Stimulated activated CD4-positive, alpha-beta T cell treated with anti-CD3 and anti-CD28 coated beads, Interleukin-4, amount 100 ng/mL, for 1 hour (primary cell): ENCODE measurements at places on chromosomes 16 and 17.
A peak's percentile ranks its signal among the peaks of the same experiment; 100 is the strongest.

- no peak for DNase-seq
These were observed 22.4 kb downstream of the UNK start for GRCh38 chr17:75806822-75807500.

- DNase-seq: no peak
These were observed 83.0 kb downstream of the N4BP1 start for GRCh38 chr16:48526958-48527331.

DNA sequence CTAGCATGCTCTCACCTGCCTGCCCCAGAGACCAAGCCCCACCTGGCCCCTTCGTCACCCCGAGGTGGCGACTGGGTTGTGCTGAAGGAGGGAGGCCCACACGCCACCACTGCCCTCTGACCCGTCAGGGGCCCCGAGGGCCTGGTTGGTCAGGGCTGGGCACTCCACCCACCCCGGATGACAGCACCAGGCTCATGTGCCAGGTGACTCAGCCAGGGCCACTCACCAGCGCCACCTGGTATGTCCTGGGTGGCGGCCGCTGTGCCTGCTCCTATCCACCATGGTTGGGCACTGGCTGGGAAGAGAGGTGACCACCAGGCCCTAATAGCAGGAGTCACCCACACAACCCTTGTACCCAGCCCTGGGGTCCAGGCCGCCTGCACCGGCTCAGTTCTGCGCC, 68.9 kb downstream of the JPH3 start:
- no peak for DNase-seq

DNA sequence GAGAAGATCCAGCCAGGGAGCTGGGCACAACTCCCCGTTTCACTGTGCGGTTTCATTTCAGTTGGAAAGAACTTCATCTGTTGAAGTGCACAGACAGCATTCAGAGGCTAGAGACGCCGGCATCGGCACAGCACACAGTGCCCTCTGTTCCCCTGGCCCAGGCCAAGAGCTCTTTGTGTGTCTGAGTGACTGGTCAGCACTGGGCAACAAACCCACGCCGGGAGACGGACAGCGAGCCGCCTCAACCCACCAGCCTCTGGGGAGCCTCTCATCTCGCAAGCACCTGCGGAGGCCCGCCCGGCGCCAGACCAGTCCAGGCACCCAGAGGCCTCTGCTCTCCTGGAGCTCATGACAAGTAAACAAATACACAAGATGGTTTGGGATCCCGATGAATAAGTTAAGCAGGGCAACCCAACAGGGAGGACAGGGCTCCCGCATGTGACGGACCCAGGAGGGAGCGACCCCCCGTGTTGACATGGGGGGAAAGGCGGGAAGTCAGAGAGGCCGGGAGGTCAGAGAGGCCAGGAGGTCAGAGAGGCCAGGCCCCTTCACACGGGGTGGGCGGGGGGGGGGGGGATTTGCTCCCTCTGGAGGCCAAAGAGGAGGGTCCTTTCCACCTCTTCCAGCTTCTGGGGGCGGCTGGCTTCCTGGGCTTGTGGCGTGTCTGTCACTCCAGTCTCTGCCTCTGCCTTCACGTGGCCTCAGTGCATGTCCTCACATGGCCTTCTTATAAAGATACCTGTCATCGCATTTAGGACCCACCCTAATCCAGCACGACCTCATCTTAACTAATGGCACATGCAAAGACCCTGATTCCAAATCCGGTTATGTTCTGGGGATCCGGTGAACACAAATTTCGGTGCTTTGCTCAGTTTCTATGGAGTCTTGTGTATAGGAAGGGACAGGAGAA, 25.8 kb upstream of the KLHDC4 start:
- no peak for DNase-seq

GRCh38 chr17:951325-952132, 28.0 kb downstream of the NXN start:
- no peak for DNase-seq

DNA sequence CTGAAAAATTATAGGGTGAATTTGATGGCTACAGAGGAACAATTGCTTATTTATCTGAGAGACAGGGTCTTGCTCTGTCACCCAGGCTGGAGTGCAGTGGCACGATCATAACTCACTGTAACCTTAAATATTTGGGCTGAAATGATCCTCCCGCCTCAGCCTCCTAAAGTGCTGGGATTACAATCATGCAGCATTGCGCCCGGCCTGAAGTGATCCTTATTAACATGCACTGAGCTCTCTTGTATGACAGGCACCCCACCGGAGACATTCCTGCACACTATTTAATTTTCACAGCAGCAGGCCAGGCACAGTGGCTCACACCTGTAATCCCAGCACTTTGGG, 77.7 kb downstream of the CNGB1 start:
- DNase-seq: no peak

GRCh38 chr17:1545618-1546017, 17.0 kb downstream of the PITPNA start:
- DNase-seq: no peak

- DNase-seq: no peak
These were observed 5.5 kb upstream of the C16orf96 start for GRCh38 chr16:4550591-4550990.

DNA sequence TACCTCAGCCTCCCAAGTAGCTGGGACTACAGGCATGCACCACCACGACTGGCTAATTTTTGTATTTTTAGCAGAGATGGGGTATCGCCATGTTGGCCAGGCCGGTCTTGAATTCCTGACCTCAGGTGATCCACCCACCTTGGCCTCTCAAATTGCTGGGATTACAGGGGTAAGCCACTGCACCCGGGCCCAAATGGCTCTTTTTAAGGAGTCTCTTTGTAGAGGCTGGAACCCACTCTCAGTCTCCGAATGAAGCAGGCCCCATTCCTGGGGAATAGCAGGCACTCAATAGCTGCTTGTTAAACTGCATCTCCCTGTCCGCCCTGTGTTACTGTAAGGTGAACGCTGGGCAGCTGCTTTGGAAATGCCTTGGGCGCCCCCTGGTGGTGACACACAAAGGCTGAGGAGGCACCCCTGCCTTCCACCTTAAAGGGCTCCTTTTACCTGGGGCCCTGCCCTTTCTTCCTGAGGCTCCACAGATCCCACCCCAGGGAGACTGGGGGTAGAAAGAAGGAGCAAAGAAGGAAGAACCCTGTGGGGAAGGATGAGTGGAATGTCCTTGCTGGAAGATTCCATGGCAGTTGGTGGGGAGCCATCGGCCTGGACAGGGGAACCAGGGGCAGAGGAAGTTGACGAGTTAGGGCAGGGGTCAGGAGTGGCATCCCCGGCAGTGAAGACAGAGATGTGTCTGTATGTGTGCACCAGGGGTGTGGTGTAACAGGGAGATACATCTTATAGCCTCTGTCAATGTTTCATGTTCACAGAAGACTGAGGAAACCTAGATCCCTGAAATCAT, 6.1 kb upstream of the SP2 start:
- peak; percentile 95 for DNase-seq

- DNase-seq: no peak
These were observed 16.7 kb upstream of the BLMH start for GRCh38 chr17:30308406-30308805.

DNA sequence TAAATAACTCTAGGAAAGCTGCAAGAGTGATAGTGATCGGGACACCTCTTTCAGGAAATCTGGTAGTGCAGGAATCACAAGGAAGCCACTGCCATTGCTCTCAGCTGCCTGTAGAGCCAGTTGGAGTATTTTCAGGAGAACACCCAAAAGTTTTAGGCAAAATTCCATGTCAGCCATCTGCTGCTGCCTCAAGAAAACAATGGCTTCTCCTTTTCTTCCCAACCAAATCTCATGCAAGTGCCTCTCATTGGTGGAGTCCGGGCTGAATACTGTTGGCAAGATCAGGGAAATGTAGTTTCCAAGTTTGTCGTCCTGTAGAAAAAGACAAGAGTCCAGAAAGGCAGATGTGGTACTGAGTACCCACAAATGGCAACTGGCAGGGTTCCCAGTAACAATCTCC, 54.9 kb upstream of the TANC2 start:
- DNase-seq: no peak

DNA sequence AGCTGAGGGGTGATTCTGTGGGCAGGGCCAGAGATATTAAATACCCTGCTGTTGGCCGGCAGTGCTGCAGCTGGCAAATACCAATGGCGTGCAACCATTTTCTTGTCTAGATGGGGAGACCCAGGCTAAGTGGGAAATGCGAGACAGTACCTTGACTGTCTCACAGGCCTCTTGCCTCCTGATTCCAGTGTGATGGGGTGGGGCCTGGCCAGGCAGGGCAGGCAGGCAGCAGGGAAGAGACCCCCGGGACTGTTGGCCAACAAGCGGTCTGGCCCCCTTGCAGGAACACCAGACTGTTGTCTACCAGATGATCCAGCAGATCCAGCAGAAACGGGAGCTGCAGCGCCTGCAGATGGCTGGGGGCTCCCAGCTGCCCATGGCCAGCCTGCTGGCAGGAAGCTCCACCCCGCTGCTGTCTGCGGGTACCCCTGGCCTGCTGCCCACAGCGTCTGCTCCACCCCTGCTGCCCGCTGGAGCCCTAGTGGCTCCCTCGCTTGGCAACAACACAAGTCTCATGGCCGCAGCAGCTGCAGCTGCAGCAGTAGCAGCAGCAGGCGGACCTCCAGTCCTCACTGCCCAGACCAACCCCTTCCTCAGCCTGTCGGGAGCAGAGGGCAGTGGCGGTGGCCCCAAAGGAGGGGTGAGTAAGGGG, 5.7 kb upstream of the CISD3 start:
- no peak for DNase-seq

- DNase-seq: no peak
These were observed 1.9 kb downstream of the RUNDC1 start for GRCh38 chr17:42982266-42982665.

GRCh38 chr16:847151-847550, 46.6 kb upstream of the GNG13 start:
- DNase-seq: no peak

GRCh38 chr16:52446080-52446479, 100.9 kb downstream of the TOX3 start:
- no peak for DNase-seq

DNA sequence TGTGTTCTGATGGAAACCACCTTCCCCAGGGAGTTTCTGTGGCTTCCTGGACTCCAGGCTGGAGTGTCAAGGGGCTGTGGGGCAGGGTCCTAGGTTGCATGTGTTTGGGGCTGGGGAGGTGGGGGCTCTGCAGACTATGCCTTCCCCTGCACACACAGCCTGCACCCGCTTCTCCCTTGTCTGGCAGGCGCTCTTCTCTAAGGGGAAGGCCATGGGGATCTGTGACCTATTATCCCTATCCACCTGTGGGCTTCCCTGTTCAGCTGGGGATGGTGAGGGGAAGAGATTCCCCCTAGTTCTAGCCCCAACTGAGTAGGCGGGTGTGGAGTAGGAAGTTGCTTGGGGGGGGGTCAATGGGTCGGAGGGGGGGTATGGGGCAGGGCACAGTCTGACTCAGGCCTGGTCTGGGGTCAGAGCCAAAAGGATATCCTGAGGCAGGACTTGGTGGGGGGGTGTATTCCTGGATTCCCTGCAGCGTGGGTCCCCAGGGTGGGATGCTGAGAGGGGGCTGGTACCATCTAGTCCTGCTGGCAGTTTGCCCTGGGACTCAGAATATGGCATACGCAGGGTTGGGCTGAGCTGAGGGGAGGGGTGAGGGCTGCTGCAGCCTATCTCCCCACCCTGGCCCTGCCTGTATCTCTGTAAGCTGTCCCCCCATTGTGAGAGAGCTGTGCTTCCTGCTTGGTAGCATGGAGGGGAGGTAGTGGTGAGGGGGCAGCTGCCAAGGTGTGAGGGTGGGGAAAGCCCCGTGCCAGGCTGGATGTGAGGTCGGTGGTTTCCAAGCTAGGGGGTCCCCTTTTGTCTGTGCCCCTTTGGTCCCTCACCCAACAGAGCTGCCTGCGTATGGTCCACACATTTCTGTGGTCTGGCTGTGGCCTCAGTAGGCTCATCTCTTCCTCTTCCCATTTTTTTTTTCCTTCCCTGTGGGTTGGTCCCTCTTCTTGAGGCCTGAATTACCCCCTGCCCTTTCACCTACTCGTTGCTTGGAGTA, 14.7 kb downstream of the RARA start:
- DNase-seq: peak; percentile 70

DNA sequence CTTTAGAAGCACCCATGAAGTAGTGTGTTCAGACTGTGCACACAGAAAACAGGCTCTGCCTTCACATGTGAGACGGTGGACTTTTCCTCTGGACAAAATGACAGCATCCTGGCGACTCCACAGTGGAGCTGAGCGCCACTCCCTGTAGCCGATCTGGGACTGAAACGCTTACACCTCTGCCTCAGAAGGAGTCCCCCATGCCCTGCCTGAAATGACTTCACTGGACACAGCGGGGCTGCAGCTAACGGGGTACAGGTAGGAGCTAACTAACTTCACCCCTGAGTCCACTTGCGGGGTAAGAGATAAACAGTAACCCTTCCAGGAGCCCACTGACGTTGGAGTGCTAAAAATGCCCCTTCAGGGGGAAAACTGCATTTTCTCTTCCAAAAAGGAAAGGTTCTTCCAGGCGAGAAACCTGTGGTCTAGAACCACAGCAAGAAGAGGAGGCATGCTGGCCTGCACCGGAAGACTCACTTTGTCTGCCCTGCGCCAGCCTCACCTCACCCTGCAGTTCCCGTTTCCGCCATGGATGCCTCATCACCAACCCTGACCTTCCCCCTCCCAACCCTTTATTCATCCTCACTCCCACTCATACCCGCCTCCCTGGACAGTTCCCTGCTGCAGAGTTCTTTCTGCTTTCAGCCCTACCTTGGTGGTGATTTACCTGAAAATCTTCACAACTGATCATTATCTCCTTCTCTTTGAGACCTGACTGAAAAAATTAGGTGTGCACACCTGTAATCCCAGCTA, 19.4 kb upstream of the ENDOV start:
- DNase-seq: no peak

GRCh38 chr17:75693500-75694481, 26.7 kb downstream of the SAP30BP start:
- no peak for DNase-seq

DNA sequence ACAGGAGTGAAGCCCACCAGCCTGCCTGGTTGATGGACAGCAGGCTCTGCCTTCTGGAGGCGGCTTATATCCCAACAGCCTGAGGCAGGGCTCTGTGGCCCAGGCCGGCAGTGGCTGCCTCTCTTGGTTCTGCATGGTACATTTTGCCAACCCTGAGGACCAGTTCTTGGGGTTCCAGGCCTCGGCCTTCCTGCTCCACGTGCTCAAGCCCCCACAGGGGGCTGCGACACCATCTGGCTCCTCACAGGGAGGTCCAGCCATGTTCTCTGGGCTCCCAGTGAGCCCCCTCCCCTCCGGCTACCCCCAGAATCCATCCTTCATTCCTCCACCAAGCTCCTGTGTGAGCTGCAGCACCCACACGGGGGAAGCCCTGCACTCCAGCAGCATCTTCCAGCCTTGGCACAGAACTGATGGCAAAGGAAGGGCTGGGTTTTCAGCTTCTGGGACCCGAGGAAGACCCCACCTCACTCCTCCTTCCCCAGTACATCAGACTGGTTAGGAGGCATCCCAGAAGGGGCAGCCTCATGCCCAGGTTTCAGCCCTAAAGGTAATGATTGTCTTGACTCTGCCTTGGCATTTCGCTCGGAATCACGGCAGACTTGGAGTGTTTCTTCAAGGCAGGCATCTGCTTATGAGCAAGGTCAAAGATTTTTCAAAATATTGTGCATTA, 231.2 kb downstream of the CPPED1 start:
- no peak for DNase-seq

GRCh38 chr17:28365487-28365886, 488 bp upstream of the SEBOX start:
- no peak for DNase-seq

- DNase-seq: no peak
These were observed 5.7 kb upstream of the SDR42E1 start for GRCh38 chr16:82016964-82017363.
